ENCODE measurements at places on chromosomes 6 and 20.
A peak's percentile ranks its signal among the peaks of the same experiment; 100 is the strongest.

GRCh38 chr6:108383981-108384380 lies 89.1 kb downstream of the AFG1L start:
- DNase-seq = no peak

DNA sequence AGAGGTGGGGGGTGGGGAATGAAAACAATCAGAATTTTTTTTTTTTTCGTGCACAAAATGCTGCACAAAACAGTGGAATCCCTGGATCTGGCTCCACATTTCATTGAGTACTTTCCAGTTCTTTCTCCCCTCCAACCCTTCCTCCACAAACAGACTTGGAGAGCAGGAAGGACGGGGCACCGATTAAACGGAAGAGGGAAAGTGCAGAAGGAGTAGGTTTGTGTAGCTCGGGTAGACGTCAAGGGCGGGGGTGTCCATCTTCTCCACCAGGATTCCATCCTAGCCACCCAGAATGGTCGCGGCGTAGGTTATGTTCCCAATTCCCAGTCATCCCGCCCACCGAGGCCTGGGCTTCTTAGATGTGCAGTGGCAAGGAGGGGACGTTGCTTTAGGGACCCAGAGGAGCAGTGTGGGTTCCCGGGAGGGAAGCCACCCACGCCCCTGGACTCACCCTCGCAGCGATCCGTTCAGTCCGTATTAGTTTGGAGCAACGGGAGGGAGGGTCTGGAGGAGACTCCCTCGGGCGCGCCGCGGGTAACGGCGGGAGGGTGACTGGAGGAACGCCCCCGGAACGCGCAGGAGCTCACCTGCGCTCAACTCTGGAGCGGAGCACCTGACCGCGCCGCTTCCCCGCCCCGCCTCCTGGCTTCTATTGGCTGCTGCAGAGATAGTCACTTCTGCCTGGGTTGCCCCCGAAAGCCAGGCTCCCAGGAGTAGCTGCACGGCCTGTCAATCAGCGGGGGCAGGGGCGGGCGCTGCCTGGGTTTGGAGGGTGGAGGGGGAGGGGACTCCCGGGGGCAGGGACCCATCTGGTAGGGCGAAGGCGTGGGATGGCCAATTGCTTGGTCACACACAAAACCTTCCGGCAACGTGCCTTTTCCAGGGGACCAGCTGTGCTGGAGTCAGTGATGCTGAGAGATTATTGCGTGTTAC lies at the start of gene ENPP5:
Gene ENPP5, minus strand, starts transcription at position 624 of the 933 bp plus-strand sequence. CDS start 2,718 bp downstream, outside the sequence.
- peak; percentile 39 for DNase-seq

DNA sequence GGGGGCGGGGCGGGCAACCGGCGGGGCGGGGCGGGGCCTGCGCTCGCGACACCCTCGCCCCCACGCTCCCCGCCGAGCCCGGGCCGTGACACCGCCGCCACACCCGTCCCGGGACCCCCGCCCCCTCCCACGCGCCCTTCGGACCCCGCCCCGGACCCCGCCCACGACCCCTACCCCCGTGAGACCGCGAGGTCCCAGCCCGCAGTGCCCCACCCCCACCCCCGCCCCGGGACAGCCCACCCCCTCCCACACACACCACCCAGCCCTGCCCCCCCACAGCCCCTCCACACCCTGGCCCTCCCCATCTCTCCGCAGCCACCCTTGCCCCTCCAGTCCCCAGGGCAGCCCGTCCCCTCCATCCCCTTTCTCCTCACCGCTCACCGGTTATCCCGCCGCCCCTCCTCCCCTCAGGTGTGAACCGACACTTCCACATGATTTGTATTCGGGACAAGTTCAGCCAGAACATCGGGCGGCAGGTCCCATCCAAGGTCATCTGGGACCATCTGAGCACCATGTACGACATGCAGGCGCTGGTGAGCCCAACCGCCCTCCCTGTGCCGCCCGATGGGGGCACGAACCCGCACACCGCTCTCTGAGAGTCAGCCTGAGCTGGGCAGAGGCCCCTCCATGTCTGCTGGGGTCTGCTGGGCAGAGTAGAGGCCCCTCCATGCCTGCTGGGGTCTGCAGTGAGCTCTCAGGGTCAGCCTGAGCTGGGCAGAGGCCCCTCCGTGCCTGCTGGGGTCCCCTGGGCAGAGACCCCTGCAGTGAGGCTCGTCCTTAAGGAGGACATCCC lies 622 bp downstream of the MRGBP start:
- DNase-seq = no peak

DNA sequence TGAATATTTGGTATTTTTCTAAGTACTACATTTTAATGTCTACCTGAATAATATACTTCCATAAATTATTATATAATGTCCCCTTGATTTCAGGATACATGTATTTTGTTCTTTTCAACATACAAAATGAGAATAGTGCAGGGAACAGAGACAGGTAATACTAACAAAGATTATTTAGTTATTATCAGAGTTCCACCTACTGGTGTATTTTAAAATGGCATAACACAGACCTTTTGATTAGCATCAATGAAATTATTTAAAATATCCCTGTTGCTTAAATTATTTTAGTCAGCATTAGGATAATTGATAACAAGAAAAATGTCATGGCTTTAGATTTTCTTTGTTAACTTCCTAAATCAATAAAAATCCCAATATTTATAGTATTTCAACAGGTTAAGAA lies 184.0 kb downstream of the PRDM13 start:
- DNase-seq = no peak

DNA sequence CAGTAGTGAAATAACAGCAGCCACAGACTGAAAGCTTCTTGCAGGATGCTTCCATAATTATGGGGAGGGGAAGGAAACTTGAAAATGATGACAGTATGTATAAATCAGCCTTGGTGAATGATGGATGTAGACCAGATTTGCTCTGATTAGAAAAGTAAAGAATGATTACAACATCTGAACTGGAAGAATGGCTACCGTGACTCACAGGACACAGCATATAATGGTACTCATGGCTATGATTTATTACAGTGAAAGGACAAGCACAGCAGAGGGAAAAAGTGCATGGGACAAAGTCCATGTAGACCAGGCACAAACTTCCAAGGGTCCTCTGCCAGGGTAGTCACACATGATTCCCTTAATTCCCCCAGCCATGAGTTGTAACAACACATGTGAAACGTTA lies 70.7 kb upstream of the POPDC3 start:
- no peak for DNase-seq

GRCh38 chr6:90375681-90376439 lies 79.2 kb upstream of the BACH2 start:
- DNase-seq = no peak

- DNase-seq = no peak
These were observed 12.0 kb upstream of the TXNDC5 start for GRCh38 chr6:7922596-7922995.

All from stimulated activated CD4-positive, alpha-beta T cell treated with anti-CD3 and anti-CD28 coated beads, Interleukin-4, amount 100 ng/mL, for 48 hours (primary cell).